Activated CD4-positive, alpha-beta T cell treated with anti-CD3 and anti-CD28 coated beads, Interleukin-10, Interleukin-2, amounts not matched to agents 100 ng/mL and 50 ng/mL, durations not matched to agents 16 hours and 8 hours (primary cell): ENCODE measurements at places on chromosomes 5 and 9.

GRCh38 chr9:129783516-129784361 lies 19.2 kb upstream of the TOR1B start:
- DNase-seq, result peak; percentile 81

DNA sequence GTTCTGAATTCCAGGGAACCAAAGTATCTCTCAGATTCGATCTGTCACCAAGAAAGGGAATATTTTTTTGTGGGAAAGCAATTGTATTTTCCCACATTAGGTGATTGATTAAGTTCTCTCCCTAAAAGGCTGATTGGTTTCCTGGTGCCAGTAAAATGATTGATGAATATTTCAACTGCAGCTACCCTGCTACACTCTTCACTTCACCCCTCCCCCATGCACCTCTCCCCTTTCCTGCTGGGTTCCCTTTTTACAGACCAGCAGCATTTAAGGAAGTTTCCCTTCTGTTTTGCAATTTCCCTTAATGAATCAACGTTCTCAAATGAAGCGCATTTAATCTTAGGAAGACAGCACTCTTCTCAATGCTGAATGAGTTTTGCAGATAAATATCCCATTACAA lies 13.1 kb downstream of the NR6A1 start:
- no peak for DNase-seq

- DNase-seq, result peak; percentile 77
These were observed 52.3 kb downstream of the TLE4 start for GRCh38 chr9:79623799-79624721.

GRCh38 chr9:96413302-96414221 lies 4.6 kb downstream of the ZNF367 start:
- DNase-seq, result no peak
